M059J (cell line): ENCODE measurements at places on chromosomes 5 and 9. TPM values are rescaled to one million over a fixed set of nuclear protein-coding genes. Genes with fewer than 3 reads are reported as not detected.

DNA sequence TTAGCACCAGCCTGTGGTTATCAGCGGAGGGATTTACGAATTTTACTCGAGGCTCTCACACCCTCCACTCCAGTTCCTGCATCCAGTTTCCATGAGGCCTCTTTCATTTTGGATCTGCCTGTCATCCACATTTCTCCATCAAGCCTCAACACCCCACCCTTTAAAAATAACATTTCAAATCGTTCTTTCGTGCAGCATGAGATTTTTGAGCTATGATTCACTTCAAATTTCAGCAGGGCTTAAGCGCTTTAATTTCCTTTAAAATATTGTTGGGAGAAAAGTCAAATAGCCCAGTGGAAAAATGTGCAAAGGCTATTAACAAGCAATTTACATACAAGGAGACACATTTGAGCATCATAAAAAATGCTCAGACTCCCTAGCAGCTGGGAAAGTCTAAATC lies 103.2 kb downstream of the MSX2 start:
- peak; percentile 68 for DNase-seq

SOX30 gene
- 0.12 and 0.22 TPM in 2 replicates for total RNA-seq

GRCh38 chr9:76643399-76644117 lies 120.7 kb upstream of the PCA3 start:
- DNase-seq, result no peak

SCGB3A2 gene
- total RNA-seq, result not detected in 2 replicates

- no peak for DNase-seq
Measured at GRCh38 chr9:92963831-92964606, 16.7 kb downstream of the FGD3 start.

GRCh38 chr5:143806579-143806978 lies 5.4 kb upstream of the HMHB1 start:
- DNase-seq, result no peak

- DNase-seq, result peak; percentile 97
Measured at GRCh38 chr9:127923771-127924170, 6.8 kb downstream of the PIP5KL1 start.

PCDHGA3 gene
- total RNA-seq, result 0.49 TPM in 1 of 2 replicates, not detected in the other

HRCT1 gene
- total RNA-seq, result 1.6 and 3.1 TPM in 2 replicates

GRCh38 chr5:33340195-33340594 lies 100.6 kb upstream of the TARS1 start:
- no peak for DNase-seq

ACER2 gene
- 0.47 and 0.96 TPM in 2 replicates for total RNA-seq

GRCh38 chr5:151808451-151809169 lies 36.9 kb downstream of the G3BP1 start:
- DNase-seq, result no peak

GRCh38 chr5:146007270-146007669 lies 70.9 kb downstream of the SH3RF2 start:
- peak; percentile 7 for DNase-seq

ASTN2 gene
- total RNA-seq, result 4.2 and 4.3 TPM in 2 replicates

TSSK1B gene
- total RNA-seq, result not detected in 2 replicates

DNA sequence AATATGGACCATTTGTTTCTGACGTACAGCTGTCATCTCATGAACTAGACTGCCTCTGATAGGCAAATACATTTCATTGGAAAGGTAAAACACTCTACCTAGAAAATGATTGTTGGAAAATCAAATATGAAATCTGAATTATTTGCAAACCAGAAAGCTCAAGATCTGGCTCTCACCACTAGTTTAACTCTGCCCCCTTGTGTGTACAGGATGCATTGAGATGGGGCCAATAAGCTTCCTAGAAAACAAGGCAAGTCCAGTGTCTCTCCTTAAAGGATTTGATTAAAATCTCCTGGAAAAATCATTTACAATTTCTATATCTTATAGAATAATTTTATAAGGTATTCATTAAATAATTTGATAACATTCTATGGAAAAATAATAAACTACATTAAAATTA lies 311.9 kb upstream of the ANKH start:
- peak; percentile 3 for DNase-seq

GRCh38 chr9:72601615-72602014 lies 80.2 kb downstream of the TMC1 start:
- no peak for DNase-seq

DNA sequence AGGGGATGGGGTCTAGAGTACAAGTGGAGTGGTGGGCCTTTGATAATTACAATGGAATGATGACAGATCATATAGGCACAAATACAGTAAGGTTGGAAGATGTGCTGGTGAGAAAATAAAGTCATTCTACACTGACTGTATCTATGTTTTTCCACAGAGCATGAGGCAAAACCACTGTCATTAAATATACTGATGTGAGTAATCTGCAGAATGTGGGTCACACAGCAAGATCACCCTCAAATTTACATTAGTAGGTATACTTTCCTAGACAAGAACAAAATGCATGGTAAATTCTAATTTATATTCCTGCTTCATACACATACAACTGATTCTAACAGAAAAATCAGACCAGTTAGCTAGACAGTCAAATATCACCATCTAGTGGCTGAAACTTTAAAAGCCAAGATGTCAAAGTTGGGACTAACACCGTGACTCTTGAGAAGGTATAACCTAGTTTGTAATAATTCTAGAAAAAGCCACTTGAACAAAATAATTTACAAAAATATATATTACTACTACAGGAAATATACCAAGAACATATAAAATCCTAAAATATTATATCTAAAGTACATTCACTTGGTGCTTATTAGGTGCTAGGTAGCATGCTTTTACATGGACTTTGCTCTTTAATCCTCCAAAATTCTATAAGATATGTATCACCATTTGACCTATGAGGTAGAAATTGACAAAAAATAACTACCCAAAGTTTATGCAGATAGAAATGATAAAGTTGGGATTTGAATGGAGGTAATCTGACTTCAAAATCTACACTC lies 19.5 kb downstream of the TTC33 start:
- DNase-seq, result peak; percentile 75

- no peak for DNase-seq
Measured at GRCh38 chr9:95021166-95021886, 294.8 kb downstream of the AOPEP start.

DNA sequence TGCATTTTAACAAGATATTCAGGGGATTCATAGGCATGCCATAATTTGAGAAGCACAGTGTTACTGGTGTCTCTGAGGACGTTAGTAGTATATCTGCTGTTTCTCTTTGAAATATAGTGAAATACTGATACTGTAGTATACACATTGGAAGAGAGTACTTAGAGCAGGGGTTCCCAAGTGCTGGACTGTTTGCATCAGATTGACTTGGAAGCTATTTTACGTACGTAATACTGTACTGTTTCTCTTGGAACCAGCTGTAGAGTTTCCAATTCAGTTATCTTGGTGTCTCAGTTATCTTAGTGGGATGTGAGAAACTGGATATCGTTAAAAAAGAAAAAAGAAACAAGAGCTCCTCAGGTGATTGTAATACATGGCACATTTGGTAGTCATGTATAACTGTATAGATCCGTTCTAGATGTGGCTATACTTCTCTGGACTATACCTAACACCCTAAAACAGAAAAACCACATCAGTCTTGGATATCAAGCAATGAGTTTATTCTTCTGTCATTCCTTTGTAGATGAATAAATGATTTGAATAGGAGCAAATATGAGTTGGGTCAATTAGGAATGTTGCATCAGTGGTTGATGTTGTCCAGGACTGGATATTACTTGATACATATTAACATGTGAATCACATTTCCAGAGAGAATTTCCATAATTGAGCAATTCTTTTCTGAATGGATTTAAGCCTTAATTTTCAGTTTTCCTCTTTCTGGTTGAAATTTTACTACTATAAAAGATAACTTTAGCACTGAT lies 33.4 kb downstream of the PRRC1 start:
- no peak for DNase-seq

CD274 gene
- 26.7 and 31.2 TPM in 2 replicates for total RNA-seq

DNA sequence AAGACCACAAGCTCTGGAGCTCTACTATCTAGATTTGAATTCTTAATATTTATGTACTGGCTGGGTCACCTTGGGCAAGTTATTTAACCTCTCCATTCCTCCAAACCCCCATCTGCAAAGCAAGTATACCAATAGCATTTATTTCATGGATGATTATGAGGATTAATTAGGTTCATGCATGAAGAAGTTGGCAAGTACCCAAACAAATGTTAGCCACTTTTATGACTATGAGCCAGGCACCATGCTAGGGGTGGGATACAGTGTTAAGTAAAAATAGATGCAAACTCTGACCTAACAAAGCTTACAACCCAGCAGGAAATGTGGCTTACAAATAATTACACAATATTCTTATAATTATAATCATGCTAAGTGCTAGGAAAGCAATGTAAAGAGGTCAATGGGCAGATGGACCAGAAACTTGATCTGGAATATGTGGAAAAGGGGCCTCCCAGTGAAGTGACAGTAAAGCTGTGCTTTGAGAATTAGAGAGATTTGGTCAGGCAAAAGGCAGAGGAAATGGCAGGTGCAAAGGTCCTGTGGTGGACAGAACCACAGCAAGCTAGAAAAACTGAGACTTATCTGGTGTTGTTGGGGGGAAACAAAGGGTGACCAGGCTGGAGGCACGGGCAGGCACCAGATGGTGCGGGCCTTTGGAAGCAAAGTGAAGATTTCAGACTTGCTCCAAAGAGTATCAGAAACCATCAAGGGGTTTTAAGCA lies 525.2 kb upstream of the TRPC7 start:
- DNase-seq, result no peak

- no peak for DNase-seq
Measured at GRCh38 chr5:142688281-142688989, 2.5 kb upstream of the FGF1 start.

- no peak for DNase-seq
Measured at GRCh38 chr5:169781420-169782345, 144.6 kb downstream of the DOCK2 start.

DNA sequence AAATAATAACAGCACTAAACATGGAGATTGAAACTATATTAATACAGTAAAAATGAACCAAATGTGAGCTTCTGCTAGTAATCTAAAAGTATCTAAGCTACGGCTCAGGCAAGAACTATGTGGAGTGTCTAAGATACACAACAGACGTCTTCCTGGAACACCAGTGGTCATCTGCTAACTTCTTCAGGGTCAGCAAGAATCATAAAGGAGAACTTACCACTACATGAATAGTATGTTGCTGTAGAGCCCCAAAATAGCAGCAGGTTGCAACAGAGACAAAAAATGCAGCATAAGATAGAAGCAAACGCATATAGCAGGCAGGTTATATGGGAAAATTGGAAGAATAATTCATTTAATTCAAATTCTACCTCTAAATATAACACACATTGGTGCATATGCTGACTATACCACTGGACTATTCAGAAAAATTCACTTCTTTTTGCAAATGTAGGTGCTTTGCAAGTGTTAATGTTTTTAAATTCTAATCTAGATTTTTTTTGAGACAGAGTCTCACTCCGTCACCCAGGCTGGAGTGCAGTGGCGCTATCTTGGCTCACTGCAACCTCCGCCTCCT lies 27.1 kb downstream of the DCTN4 start:
- no peak for DNase-seq

- peak; percentile 88 for DNase-seq
Measured at GRCh38 chr9:113454914-113455761, 8.4 kb upstream of the RGS3 start.

GRCh38 chr5:56900395-56900794 lies 9.0 kb upstream of the SETD9 start:
- DNase-seq, result peak; percentile 49

HMGCR gene
- 68.4 and 154 TPM in 2 replicates for total RNA-seq

KCNMB1 gene
- 0.12 and 0.15 TPM in 2 replicates for total RNA-seq

GRCh38 chr5:56673171-56673570 lies 142.2 kb upstream of the MAP3K1 start:
- DNase-seq, result no peak

TEX10 gene
- 28.6 and 35.2 TPM in 2 replicates for total RNA-seq

DNA sequence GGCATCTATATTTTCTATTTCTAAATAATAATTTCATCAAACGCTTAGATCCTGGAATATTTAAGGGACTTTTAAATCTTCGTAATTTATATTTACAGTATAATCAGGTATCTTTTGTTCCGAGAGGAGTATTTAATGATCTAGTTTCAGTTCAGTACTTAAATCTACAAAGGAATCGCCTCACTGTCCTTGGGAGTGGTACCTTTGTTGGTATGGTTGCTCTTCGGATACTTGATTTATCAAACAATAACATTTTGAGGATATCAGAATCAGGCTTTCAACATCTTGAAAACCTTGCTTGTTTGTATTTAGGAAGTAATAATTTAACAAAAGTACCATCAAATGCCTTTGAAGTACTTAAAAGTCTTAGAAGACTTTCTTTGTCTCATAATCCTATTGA lies 1.1 kb downstream of the LRRC70 start:
- no peak for DNase-seq

IL4 gene
- not detected in 2 replicates for total RNA-seq

- no peak for DNase-seq
Measured at GRCh38 chr9:85246541-85246940, 495.2 kb downstream of the AGTPBP1 start.

SLCO6A1 gene
- not detected in 2 replicates for total RNA-seq

CCDC180 gene
- 0.47 and 0.59 TPM in 2 replicates for total RNA-seq

- DNase-seq, result peak; percentile 92
Measured at GRCh38 chr5:74149395-74149794, 491.1 kb downstream of the ENC1 start.

GRCh38 chr5:137142764-137143605 lies 356.1 kb downstream of the SPOCK1 start:
- DNase-seq, result peak; percentile 96

DNA sequence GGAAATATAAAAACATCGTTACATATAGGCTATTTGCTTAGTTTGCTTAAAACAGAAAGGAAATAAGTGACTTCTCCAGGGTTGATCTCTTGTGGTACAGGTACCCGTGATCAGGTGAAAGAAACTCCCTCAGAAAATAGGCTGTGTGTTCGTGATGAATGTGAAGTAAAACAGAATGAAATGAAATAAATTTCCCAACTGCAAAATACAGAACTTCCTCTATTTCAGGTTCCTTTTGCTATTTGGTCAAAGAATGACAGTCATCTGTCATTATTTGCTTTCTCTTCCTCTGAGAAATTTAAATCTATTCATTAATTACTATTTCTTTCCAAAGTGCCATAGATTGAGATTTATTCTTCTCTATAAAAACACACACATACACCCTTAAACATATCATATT lies 408.1 kb downstream of the FAM170A start:
- DNase-seq, result no peak

- no peak for DNase-seq
Measured at GRCh38 chr9:97528529-97529230, 27.2 kb downstream of the TMOD1 start.

GRCh38 chr9:36161187-36161586 lies 8.0 kb upstream of the CCIN start:
- peak; percentile 45 for DNase-seq

- no peak for DNase-seq
Measured at GRCh38 chr9:121599872-121600585, 51.4 kb upstream of the DAB2IP start.

DNA sequence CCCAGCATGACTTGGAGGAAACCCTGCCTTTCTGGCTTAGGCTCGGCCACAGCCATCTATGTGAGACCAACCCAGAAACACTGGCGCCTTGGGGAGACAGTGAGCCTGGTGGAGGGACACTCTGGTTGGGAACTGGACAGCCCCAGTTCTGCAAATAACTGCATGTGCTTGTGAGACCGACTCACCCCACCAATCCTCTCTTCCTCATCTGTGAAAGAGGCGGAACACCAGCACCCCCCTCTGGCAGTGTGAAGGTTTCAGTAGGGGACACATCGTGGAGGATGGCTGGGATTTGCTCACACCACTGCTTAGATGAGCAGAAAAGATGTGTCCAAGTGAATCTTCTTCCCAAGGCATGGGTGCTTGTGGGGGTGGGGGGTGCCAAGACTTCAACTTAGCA lies 43.4 kb upstream of the N4BP3 start:
- DNase-seq, result peak; percentile 16
